Activated naive CD8-positive, alpha-beta T cell treated with anti-CD3 and anti-CD28 coated beads, Interleukin-2, amount 50 U/mL, for 24 hours (primary cell): ENCODE measurements at places on chromosomes 4 and X.

DNA sequence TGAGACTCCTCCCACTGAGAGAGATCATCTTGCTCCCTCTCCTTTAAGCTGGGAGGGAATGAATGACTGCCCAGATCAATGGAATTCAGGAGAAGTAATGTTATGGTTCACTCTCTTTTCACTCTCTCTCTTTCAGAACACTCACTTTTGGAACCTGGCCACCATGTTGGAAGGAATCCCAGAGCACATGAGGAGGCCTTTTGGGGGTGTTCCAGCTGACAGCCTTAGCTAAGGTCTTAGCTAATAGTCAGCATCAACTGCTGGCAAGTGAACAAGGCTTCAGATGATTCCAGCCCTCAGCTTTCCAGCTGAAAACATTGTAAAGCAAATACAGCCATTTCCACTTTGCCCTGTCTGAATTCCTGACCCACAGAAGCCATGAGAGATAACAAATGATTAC is 124.0 kb upstream of the CLNK start:
- DNase-seq: no peak

GRCh38 chrX:31293409-31293808 is 221.6 kb upstream of the FTHL17 start:
- DNase-seq: no peak

GRCh38 chrX:32825009-32825408 is 386.3 kb downstream of the DMD start:
- DNase-seq: no peak

GRCh38 chrX:150081076-150081475 is 142.8 kb upstream of the EOLA2 start:
- no peak for DNase-seq

- DNase-seq: no peak
Observed at GRCh38 chrX:23901060-23901459, 6.7 kb downstream of the APOO start.

DNA sequence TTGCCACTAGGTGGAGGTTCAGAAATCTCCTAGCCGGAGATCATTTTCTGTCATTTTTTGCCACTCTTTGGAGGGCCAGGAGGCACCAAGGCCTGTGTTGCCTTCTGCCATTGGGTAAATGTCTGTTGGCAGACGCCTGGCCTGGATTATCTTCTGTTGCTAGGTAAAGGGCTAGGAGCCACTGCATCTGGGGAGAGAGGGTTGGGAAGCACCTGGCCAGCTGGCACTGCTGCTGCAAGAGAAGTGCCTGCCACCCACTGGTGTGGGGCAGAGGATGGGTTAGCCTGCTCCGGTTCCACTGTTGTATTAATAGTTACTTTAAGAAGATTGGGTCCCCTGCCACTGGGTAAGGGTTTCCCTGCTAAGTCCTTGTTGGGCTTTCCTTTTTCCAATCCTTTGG is 58.1 kb downstream of the AWAT2 start:
- no peak for DNase-seq

DNA sequence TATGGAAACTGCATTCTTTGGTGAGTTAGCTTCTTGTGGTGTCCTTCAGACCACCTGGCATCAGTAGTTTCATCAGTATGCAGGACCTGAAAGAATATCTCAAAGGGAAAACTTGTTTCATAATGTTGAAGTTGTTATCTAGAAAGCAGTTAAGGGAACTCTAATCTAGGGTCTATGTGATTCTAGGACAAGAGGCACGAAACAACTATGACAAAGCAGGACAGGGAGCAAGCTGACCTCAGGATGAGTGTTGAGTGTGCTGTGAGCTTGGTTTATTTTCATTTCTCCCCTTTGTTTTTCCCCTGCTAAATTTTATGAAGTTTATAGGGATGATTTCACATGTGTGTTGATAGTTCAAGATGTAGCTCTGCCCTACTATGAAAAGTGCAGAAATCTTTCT is 65.7 kb downstream of the MXRA5 start:
- DNase-seq: no peak

DNA sequence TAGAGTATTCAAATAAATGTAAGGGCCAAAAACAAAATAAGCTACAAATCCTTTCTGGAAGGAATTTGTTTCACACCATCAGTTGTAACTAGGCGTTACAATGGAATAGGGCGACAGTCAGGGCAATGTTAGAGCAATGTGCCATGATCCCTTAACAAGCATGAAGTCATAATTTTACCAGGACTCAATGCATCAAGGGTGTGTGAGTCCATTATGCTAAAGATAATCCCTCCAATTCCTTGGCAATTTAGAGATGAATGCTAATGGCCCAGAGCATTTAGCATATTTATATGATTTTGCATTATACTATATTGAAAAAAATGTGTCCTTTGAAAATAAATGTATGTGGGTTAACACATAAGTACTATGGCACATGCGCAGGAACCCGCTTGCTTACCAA is 73.1 kb downstream of the GRIA2 start:
- DNase-seq: no peak

- DNase-seq: no peak
Observed at GRCh38 chrX:103613362-103613890, 5.7 kb downstream of the TCEAL3 start.

DNA sequence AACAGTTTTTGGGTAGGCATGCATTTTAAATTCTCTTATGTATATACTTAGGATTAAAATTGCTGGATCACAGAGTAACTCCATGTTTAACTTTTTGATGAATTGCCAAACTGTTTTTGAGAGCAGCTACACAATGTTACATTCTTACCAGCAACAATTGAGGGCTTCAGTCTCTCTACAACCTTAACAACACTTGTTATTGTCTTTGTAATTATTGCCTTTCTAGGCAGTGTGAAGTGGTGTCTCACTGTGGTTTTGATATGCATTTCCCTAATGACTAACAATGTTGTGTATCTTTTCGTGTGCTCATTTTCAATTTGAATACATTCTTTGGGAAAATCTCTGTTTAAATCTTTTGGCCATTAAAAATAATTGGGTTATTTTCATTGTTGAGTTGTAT is 17.3 kb upstream of the F11 start:
- DNase-seq: no peak

DNA sequence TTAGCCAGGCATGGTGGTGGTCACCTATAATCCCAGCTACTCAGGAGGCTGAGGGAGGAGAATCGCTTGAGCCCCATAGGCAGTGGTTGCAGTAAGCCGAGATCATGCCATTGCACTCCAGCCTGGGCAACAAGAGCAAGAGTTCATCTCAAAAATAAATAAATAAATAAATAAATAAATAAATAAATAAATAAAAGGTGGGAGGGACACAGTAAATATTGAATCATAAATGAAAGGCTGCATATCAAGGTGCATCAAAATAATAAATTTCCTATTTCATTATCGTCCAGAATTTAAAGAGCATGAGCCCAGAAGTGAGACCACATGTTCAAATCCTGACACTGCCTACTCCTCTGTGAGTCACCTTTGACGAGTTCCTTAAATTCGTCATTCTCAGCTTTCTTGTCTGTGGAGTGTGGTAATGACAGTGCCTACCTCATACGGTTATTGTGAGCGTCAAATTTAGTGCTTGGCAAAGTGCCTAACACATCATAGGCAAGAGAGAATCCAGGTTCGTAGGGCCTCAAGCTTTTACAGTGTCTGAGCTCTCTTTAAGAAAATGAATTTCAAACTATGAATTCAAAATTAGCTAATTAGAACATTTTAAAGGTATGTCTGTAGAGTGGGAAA is 49.9 kb downstream of the IL15 start:
- no peak for DNase-seq

DNA sequence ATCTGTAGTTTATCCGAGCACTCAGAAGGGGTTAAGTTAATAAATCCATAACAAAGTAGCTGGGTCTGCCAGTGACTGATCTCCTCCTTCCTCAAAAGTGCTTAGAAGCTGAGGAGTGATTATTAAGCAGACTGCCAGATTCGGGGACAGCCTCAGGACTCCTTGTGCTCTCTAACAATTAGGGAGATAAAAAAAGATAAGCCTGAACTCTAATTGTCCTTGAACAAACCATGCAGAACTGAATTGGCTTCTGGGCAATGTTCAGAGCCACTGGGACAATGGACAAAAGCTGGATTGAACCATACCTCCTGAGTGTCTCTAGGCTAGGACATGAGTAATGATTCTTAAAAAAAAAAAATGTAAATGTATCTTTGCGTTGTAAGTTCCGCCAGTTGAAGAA is 22.7 kb upstream of the GRPR start:
- no peak for DNase-seq

- DNase-seq: no peak
Observed at GRCh38 chrX:32678487-32678886, 532.9 kb downstream of the DMD start.

- DNase-seq: no peak
Observed at GRCh38 chr4:127844601-127845116, 36.0 kb upstream of the PLK4 start.

GRCh38 chr4:48370260-48371134 is 29.2 kb downstream of the SLAIN2 start:
- no peak for DNase-seq
